ENCODE measurements at places on chromosomes 5 and 9. TPM values are rescaled to one million over a fixed set of nuclear protein-coding genes. Genes with fewer than 3 reads are reported as not detected.

Gene SLC36A3
- polyA plus RNA-seq = not detected

Gene ACTBL2
- polyA plus RNA-seq = not detected

Gene ALDOB
- not detected for polyA plus RNA-seq

Gene ZNF79
- 2.9 TPM for polyA plus RNA-seq

Gene XPA
- 32.3 TPM for polyA plus RNA-seq

Gene F2R
- polyA plus RNA-seq = 35.9 TPM

Gene ATG12
- polyA plus RNA-seq = 135 TPM

Gene TMEM174
- not detected for polyA plus RNA-seq

Gene RPL37
- polyA plus RNA-seq = 107 TPM

Gene NOXA1
- polyA plus RNA-seq = 1.7 TPM

Gene PTGER4
- 12.0 TPM for polyA plus RNA-seq

Gene SNCAIP
- polyA plus RNA-seq = 25.6 TPM

Gene RASGEF1C
- 5.3 TPM for polyA plus RNA-seq

Gene DPM2
- polyA plus RNA-seq = 30.5 TPM

Gene TAS2R1
- polyA plus RNA-seq = 0.41 TPM

Gene ORM2
- polyA plus RNA-seq = not detected

Gene RAI14
- polyA plus RNA-seq = 6.0 TPM

Gene EXOSC2
- 36.3 TPM for polyA plus RNA-seq

Gene ENHO
- 172 TPM for polyA plus RNA-seq

Gene PPP2R2B
- 250 TPM for polyA plus RNA-seq

Gene BARHL1
- not detected for polyA plus RNA-seq

Gene SLCO6A1
- not detected for polyA plus RNA-seq

Gene ADRB2
- polyA plus RNA-seq = not detected

Gene LOX
- polyA plus RNA-seq = 0.52 TPM

Gene PTTG1
- 42.6 TPM for polyA plus RNA-seq

Gene ENTPD8
- polyA plus RNA-seq = not detected

Gene SMIM27
- polyA plus RNA-seq = 15.6 TPM

Gene ADAMTS13
- 13.5 TPM for polyA plus RNA-seq

Gene PCDHA5
- polyA plus RNA-seq = 1.4 TPM

Gene SPINK13
- not detected for polyA plus RNA-seq

Gene F2RL2
- polyA plus RNA-seq = not detected

Gene CD72
- polyA plus RNA-seq = not detected

Gene ARHGEF37
- polyA plus RNA-seq = 0.68 TPM

Gene LCN6
- polyA plus RNA-seq = not detected

Gene ELOVL7
- 2.7 TPM for polyA plus RNA-seq

Gene GRIA1
- polyA plus RNA-seq = 59.6 TPM

Gene GPX8
- 0.20 TPM for polyA plus RNA-seq

Gene CAST
- polyA plus RNA-seq = 8.4 TPM

Gene RNF208
- polyA plus RNA-seq = 1.5 TPM

Gene PPP3R2
- not detected for polyA plus RNA-seq

Gene TLE1
- 93.0 TPM for polyA plus RNA-seq

Gene CD14
- 1.5 TPM for polyA plus RNA-seq

Gene RICTOR
- 16.1 TPM for polyA plus RNA-seq

Gene ECM2
- polyA plus RNA-seq = not detected

Gene ENTREP1
- polyA plus RNA-seq = 2.0 TPM

Gene PSD2
- 33.4 TPM for polyA plus RNA-seq

Gene BTNL8
- not detected for polyA plus RNA-seq

Gene WNT8A
- polyA plus RNA-seq = 0.26 TPM

Gene IL31RA
- not detected for polyA plus RNA-seq

All from neural cell (in vitro differentiated cells).